NCI-H1436 (cell line): ENCODE measurements at places on chromosomes 5 and 9.

DNA sequence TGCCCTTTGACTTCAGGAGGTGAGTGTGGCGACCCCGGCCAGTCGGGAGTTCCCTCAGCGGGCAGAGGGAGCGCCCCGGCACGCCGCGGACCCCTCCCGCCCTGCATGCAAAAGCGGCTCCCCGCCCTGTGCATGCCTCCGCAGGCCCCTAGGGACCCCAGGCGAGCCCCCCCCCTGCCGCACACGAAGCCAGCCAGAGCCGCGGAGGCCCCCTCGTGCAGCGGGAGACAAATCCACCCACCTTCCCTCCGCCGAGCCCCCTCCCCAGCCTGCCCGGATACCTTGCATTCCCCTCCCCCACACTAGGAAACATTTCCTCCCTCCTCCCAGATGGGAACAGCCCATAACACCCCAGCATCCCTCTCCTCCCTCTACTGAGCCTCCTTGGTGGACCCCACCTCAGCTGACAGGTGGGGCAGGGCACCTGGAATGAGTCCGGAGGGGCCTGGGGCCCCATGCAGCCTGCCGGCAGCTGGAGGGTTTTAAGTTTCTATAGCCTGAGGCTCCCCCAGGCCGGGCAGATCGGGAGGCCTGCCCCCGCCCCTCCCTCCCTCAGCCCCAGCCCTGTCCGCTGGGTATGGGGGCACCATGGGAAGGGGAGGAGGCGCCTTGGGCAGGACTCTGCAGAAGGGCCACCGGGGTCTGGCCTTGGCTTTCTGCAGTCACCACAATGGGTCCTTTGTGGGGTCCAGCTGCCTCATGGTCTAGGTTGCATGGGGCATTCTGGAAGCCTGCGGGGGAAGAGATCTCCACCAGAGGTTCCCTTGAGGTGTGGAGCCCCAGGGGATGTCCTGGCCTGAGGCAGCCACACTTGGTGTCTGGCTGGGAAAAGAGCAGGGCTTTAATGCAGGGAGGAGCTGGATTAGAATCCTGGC is 601 bp downstream of the ERGIC1 start:
- no peak for DNase-seq

DNA sequence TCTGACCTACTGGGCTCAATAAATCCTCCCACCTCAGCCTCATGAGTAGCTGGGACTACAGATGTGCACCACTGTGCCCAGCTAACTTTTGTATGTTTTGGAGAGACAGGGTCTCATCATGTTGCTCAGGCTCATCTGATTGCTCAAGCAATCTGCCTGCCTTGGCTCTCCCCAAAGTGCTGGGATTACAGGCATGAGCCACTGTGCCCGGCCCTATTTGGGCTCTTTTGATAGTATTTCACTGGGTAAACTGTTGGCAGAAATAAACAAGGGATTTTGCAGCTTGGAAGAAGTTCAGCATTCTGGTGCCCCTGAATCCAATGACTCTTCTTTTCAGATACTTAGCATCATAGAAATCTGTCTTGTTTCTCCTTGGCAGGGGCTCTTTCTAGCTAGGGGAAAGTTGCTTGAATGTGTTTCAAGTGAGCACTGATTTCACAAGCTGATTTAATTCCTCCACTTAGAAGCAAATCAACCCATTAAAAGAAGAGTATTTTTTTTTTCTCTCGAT is 146.8 kb downstream of the PAPPA start:
- no peak for DNase-seq

GRCh38 chr5:96388176-96388575 is 44.9 kb downstream of the PCSK1 start:
- DNase-seq, result no peak

GRCh38 chr9:103674271-103674670 is 419.8 kb upstream of the SMC2 start:
- no peak for DNase-seq

DNA sequence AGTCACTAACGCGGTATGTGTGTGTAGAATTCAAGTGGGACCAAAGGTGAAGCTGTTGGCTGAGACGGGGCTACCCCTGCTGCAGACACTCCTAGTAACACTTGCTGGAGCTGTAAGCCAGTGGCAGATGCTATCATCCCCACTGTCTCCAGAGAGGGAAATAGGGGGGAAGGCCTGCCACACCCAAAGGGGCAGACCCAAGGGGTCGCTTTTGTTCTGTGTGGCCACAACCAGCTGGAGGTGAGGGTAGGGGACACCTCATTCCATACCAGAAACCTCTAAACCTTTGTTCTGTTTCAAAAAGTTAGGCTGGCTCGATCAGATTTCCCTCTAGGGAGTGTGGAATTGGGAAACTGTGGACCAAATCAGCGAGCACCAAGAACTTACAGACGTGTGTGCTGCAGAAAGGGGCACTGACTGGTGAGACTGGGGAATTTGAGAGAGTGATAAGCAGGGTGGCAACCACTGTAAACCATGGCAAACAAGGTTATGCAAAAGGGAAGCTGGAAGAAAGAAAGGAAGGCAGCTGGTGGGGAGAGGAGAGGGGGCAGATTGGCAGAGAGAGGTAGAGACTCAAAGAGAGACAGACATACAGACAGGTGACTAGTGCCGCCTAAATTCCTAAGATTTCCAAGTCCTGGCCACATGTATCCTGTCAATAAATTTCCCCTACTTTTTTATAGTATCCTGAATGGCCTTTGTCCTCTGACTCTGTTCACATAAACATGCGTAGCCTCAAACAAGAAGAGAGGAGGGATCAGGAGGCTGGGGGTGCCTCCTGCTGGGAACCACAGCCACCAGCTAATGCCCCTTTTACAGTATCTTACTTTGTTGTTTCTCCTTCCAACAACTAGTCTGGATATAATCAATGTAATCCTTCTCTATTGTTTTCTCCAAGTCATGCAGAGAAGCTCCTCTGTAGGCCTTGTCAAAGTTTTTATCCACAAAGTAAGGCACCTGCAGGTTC is 15.6 kb upstream of the SPATA24 start:
- no peak for DNase-seq

DNA sequence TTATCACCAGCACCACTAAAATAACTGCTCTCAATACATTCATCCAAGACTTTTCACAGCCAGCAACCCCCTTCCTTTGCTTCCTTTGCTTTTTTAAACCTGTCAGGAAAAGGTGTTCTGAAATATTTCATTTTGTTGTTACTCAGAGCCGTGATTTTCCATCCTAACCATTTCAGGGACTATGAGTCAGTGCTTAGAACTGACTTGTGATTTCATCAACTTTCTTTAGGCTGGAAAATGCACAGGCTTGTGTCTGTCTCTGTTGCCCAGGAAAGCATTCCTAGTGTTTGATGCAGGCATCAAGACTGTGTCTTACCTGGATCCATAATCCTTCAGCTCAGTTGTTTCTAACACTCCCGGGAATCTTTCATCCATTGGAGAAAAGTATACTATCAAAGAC is 805.6 kb downstream of the BRINP1 start:
- no peak for DNase-seq

GRCh38 chr9:86034863-86035734 is 64.3 kb downstream of the GOLM1 start:
- DNase-seq, result peak; percentile 32

DNA sequence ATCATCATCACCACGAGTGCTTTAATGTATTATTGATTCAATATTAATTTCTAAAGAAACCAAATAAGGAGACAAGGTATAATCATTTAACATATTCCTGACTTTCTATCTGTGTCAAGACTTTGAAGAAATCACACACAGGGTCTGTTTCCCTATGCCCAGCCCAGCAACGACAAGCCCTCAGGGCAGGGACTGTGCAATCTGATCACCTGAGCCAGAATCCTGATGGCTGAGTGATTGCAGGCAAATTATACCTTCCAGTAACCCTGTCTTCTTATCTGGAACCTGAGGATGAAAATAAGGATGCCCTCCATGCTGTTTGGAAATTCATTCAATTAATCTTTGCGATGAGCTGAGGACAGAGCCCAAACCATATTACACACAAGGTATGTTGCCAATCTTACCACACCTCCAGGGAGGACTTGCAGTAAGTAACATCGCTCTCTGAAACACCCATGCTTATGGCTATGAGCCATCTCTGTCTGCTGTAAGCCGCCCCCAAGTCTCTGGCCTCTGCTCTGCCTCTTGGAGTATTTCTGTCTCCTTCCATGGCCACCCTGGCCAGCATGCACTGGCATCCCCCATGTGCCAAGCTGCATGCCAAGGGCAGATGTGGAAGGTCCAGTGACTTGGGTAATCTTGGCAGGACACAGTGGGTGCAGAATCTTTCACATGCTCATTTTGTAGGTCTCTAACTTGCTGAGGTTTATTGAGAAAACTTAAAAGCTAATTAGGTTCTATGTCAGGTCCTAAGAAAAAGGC is 10.6 kb downstream of the TAS2R1 start:
- DNase-seq, result no peak

DNA sequence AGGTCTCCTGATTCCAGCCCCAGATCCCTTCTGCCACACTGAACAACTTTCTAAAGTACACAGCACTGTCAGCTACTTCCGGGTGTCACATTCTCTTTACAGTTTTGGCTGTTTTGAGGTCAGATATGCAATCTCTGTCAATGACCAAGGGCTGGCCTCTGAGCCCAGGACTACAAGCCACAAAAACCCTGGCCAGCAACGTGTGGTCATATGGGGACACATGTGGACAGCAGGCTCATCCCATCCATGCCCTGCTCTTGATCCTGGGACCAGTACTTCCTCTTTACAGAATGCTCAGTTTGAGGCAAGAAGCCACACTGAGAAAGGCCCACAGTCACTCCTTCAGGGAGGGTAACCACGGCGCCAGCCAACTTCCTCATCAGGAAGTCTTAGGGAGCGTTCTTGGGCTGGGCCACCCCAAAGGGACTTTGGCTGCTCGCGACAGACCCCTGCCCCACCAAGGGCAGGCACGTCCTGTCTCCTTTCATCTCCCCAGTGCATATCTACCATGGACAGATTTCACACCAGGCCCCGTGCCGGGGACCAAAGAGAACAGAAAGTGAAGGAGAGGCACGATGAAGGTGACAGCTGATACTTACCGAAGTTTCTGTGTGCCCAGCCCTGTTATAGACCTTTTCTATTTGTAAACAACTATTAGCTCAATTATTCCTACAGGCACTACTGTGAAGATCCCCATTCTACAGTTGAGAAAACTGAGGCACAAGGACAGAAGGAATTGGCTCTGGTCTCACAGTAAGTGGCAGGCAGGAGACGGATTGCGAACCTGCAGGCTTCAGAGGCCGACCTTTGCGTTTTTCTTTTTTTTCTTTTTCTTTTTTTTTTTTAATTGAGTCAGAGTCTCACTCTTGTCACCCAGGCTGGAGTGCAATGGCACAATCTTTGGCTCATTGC is 37.3 kb downstream of the STK10 start:
- no peak for DNase-seq

DNA sequence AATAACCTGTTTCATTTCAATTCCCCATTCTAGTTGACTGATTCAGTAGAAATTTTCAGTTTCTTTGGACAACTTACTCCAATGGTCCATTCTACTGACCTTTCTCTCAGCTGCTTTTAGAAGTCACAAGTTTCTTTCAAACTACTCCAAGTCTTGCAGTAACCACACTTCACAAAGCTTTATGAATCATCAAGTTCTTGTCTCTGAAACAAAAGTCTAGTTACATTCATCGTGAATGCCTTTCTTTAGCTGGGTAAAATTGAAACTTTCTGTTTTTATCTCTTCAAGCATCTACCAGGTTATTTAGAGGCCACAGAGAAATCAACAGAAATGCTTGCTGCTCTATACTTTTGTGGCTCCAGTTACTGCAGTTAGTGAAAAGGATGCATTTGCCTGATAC is 405.4 kb downstream of the TMEM232 start:
- no peak for DNase-seq

DNA sequence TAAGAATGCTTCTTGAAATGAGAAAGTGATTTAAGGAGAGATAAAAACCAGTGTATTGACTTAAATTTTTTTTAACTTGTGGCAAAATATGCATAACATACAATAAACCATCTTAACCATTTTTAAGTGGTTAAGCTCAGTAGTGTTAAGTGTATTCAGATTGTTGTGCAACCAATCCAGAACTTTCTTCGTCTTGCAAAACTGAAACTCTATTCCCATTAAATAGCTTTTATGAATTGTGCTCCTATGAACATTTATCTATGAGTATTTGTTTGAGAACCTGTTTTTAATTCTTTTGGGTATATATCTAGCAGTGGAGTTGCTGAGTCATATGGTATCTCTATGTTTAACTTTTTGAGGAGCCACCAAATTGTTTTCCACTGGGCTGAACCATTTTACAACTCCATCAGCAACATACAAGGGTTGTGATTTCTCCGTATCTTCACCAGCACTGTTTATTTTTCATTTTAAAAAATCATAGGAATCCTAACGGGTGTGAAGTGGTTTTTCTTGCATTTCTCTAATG is 76.6 kb upstream of the ACTBL2 start:
- no peak for DNase-seq

DNA sequence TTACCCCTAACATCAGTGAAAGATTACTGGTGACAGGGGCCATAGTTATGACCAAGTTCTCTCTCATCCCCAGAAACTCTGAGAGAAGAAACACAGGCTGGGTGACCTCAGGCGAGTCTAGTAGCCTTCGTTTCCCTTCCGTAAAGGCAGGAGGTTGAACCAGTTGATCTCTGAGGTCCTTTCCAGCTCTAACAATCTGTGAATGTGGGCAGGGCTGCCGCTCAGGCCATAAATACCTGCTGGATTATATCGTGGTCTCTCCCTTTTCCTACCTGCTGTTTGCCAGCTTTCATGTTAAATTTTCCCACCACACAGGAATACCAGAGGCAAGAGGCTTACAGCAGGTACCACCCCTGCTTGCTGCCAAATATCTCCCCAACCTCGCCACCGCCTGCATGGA is 357.5 kb downstream of the SH3GL2 start:
- DNase-seq, result no peak

GRCh38 chr9:134970719-134971118 is 53.0 kb upstream of the FCN1 start:
- no peak for DNase-seq

DNA sequence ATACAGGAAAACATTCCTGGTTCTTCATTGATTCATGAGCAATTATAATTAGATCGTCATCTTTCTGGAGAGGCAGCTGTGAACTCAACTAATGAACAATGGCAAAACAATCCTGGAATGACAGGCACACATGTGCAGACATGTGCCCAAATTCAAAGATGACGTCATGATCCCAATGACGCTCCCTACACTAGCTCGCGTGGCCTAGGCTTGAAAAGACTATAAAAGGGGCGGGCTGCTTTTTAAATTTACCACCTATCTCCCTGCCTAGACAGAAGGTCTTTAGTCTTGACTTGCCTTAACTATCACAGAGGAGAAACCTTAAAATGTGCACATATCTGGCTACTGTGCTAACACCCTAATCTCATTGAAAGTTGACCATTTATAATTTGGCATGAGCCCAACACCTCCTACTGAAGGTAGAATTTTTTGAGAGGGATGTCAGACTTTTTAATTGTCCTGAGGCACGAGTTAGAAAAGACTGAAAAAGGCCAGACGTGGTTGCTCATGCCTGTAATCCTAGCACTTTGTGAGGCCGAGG is 88.2 kb downstream of the PRRT1B start:
- no peak for DNase-seq

- DNase-seq, result no peak
Observed at GRCh38 chr5:2009986-2010914, 127.5 kb upstream of the IRX4 start.

- DNase-seq, result no peak
Observed at GRCh38 chr5:127696683-127697082, 6.5 kb upstream of the CCDC192 start.

- DNase-seq, result no peak
Observed at GRCh38 chr5:78905084-78905938, 79.8 kb downstream of the ARSB start.
